ENCODE measurements at places on chromosomes 4 and X.

DNA sequence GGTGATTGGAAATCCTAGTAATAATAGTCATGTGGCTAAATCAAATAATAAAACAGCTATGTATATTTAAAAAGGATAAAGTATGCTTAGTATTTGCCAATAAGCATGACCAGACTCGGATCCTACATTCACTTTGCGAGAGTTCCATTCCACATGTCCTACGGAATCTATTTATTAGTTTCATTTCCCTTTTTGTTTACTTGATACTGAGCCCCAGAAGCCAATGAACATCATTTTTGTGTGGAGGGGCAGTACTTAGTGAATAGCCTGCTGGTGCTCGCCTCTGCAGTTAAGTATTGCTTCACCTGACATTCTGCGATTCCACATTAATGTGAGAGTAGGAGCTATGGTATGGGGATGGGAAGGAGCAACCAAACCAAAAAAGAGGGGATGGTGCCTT is 58.5 kb upstream of the NAP1L5 start:
- no peak for DNase-seq

GRCh38 chr4:159747983-159748382 is 645.1 kb downstream of the RAPGEF2 start:
- DNase-seq, result no peak

DNA sequence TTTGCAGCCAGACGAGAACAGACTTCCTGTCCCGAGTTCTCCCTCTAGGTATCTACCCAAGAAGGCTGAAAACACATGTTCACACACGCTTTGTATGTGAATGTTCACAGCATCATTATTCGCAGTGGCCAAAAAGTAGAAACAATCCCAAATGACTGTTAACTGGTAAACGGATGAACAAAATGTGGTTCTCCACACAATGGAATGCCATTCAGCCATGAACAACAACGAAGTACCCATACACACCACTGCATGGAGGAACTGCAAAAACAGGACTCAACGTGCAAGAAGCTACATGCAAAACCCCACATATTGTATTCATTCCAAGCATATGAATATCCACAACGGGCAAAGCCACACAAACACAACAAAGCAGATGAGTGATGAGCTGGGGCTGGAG is 45.0 kb downstream of the PDHA1 start:
- DNase-seq, result no peak

GRCh38 chrX:40647307-40648197 is at the start of gene CXorf38:
TSS of gene CXorf38 (minus strand) at chrX:40647561. CDS start at chrX:40647520, 41 bp downstream.
- peak; percentile 90 for DNase-seq
